ENCODE measurements at places on chromosomes 7 and 10. TPM values are rescaled to one million over a fixed set of nuclear protein-coding genes. Genes with fewer than 3 reads are reported as not detected.

DNA sequence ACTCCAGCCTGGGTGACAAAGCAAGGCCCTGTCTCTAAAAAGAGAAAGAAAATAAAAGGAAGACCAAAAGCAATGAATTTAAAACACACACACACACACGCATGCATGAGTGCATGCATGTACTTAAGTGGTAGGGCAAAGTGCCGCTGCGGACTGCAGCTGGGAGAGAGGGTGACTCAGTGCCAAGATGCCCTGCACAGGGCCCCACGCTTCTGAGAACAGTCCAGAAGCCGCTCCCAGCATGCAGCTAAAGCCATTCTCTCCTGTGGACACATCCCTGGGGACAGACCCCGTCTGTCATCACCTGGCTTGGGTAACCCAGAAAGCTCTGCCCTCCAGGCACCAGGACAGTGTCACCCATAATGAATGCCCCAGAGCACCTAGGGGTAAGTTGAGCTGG lies 61.0 kb upstream of the MYL10 start:
- no peak for DNase-seq

DNA sequence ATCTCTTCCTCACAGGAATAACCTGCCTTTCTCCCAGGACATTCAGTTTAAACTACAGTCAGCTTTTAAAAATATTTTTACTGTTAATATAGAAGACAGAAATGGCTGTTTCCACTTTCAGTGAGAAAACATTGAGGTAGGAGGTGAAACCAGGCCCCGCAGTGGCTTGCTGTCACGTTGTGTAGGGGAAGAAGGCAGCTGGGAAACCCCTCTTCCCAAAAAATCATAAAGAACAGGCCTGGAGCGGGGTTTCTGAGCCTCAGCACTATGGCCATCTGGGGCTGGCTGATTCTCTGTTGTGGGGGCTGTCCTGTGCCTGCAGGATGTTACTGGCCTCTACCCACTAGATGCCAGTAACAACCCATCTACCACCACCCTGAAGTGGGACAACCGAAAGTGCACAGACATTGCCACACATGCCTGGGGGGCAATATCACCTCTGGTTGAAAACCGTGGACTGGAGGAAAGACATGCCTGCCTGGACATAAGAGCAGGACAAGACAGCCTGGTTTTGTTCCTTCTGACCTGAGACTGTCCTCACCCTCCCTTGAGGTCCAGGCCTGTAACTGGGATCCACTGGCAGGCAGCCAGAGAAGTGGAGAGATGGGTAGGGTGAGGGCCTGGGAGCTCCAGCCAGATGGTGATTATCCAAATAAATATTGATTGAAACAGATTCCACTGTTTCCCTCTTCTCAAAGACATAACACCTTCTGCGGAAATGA lies 43.9 kb downstream of the KCNH2 start:
- no peak for DNase-seq

DNA sequence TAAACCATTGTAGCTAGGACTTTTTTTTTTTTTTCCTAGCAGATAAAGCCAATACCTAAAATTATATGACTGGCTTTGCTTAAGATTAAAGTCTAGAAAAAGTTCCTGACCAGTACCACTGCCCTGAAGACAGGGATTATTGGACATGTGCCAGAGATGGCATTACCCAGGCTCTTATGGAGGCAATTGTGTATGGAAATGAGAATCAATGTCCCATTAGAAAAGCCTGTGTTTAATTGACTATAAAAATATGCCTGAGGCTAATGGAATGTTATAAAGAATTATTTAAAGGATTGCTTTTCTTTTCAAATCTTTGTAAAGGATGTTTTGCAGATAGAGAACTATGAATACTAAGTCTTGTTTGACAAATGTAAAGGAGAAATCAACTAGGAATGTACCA lies 196.7 kb downstream of the ANK3 start:
- DNase-seq: no peak

DNA sequence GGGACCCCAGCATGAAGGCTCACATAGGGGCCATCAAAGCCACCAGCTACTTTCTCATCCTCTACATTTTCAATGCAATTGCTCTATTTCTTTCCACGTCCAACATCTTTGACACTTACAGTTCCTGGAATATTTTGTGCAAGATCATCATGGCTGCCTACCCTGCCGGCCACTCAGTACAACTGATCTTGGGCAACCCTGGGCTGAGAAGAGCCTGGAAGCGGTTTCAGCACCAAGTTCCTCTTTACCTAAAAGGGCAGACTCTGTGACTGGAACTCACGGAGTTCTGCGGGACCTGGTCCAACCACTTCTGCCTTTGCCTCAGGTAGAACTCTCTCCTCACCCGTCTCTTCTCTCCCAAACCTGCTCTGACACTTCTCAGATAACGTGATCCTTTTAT lies 945 bp downstream of the TAS2R40 start:
- no peak for DNase-seq

GRCh38 chr10:80814147-80814652 lies 276.5 kb downstream of the SH2D4B start:
- DNase-seq: no peak

DNA sequence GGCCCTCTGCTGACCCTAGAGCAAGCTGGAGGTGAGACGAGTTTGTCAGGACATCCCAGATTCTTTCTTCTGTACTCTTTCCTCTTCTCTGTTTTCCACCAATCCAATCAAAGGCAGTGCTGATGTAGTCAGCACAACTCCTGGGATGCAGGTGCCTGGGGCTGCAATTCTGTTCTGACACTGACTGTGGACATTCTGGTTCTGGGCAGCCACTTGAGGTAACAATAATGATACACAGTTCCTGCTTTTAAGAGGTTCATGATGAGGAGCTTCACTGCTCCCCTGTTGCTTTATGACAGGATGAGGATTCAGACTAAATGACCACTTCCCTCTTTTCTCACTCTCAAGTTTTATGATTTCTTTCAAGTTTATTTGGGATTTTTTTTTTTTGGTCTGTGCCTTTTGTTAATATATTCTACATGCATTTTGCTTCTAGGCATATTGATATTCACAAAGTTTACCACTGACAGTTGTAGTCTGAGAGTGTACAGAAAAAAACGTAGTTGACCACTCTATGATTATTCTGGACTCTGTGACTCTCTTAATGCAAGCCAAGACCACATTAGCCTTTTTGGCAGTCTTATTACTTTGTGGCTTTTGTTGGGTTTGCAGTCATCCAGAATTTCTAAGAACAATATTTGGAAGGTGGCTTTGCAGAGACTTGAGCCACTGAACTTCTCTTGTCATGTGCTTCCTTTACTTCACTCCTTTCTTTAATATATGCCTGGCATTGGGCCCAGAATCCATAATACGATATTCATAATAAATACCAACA lies 247.6 kb downstream of the AUTS2 start:
- DNase-seq: no peak

- DNase-seq: no peak
These were observed 2.7 kb upstream of the HOXA11 start for GRCh38 chr7:27187475-27188385.

- peak; percentile 39 for DNase-seq
These were observed 100.9 kb upstream of the YAE1 start for GRCh38 chr7:39465055-39465929.

- DNase-seq: no peak
These were observed 72.1 kb downstream of the PTPRZ1 start for GRCh38 chr7:121945066-121945465.

GRCh38 chr7:100623951-100624824 lies 11.8 kb downstream of the MOSPD3 start:
- no peak for DNase-seq

GRCh38 chr7:96931891-96932290 lies 73.5 kb upstream of the DLX6 start:
- DNase-seq: no peak

DNA sequence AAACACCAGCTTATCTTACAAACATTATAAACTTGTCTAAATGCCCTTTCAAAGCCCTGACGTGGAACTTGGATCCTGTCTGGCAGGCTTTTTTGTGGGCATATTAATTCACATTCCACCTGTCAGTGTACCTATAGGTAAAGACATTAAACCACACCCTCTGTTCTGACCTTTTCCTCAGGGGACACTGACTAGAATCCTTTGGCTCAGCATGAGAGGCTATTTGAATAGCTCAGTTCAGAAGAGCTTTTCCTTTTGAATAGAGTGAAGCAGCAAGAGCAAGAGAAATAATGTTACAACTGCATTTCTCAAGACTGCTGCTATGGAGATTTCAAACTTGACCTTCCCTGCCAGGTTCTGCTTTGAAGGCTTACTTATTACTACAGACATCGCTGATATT lies 76.9 kb downstream of the CYP51A1 start:
- no peak for DNase-seq

DNA sequence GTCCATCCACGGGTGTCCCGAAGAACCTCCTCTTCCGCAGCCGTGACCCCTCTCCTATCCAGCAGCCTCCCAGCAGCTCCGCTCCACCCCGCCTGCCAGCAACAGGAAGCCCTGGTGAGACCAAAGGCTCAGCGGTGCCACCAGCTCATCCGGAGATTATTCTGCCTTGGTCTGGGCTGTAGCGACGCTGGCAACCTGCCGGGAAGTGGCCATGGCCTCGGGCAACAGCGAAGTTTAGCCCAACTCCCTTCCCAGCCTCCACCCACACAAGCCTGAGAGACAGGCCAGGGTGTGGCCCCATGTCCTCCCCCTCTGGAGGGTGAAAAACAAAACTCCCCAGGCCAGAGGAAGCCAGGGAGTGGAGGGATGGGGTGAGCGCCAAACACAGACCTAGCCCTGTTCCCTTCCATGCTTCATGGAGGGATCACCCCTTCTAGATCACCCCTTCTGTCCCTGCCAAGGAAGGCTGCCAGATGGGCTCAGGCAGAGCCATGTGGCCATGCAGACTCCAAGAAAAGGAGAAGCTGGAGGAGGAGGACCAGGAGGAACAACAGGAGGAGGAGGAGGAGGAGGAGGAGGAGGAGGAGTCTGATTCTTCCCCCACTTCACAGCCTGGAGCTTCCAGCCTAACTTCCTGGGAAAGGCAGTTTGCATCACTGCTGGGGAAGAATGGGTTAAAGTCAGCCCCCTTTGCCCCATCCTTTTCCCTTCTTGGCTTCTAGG lies 918 bp downstream of the CALHM2 start:
- DNase-seq: no peak

GRCh38 chr10:14382022-14382421 lies 51.3 kb upstream of the FRMD4A start:
- DNase-seq: no peak

GRCh38 chr7:55052081-55052480 lies 33.3 kb downstream of the EGFR start:
- DNase-seq: no peak

DNA sequence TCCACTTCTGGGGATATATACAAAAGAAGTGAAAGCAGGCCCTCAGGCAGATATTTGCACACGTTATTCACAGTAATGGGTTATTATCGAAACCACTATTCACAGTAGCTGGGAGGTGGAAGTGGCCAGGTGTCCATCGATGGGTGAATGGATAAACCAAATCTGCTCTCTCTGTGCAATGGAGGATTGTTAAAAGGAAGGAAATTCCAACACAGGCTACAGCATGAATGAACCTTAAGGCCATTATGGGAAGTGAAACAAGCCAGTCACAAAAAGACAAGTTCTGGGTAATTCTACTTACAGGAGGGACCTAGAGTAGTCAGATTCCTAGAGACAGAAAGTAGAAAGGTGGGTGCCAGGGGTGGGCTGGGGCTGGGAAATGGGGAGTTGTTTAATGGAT lies 48.5 kb upstream of the BHLHA15 start:
- DNase-seq: no peak

DNA sequence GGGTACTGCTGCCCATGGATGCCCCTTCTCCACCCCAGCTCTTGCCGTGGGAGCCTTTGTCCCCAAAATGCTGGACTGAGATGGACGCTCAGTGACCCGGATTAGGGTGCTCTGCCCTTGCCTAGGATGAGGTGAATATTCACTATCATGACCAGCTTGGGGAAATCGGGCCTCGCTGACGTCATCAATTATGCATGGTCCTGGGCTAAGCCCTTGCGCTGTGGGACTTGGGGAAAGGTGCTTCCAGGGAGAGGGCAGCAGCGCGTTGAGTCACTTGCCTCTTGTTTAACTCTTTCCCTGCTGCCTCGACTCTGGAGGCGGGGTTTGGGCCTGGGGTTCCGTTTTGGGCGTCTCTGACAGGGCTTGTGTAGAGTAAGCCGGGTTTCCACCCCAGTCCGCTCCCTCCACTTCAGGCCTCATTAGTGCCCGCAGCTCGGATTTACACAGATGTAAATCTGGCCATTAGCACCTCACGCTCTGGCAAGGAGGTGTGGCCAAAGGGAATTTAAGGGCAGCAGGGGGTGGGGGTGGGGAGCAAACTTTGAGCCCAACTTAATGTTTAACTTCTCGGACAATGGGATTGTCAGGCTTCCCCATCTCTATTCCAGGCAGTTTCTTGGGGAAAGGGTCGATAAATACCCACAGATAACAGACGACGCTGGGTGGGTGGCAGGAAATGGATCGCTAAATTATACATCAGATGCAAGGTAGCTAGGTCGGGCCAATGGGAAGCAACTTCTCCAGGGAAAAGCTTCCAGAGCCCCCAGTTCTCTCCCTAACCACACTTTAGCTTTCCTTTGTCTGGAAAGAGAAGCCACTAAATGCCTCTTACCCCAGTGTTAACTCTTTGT lies 51.3 kb upstream of the TCF7L2 start:
- no peak for DNase-seq

- no peak for DNase-seq
These were observed 35.2 kb upstream of the GDF10 start for GRCh38 chr10:47264797-47265281.

- DNase-seq: no peak
These were observed 18.8 kb downstream of the TET1 start for GRCh38 chr10:68578974-68579373.

DNA sequence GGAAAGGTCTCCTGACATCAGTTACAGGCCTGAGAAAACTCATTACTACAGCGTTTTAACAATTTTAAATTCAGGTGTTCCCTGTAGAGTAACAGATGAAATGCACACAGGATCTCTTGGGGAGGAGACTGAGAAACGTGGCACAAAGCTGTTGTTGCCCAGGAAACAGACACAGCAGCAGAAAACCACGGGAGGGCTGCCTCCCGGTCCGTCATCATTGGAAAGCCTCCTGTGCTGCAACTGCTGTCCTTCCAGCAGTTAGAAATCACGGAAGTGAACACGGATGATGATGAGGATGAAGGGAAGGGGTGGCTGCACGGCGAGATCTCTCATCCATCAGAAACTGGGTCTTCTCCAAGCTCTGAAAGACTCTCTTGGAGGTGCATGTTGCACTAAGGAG lies 94.6 kb upstream of the RNF32 start:
- DNase-seq: no peak

Gene SH3PXD2A
- 32.1 TPM for polyA plus RNA-seq

Gene ACTL6B
- not detected for polyA plus RNA-seq

Gene GRB10
- 37.6 TPM for polyA plus RNA-seq

Gene PIP
- polyA plus RNA-seq: not detected

Gene SPDYE8
- polyA plus RNA-seq: 0.20 TPM

Gene SAP25
- 4.9 TPM for polyA plus RNA-seq

Gene PKD2L1
- polyA plus RNA-seq: not detected

Gene CYP2C8
- 1.7 TPM for polyA plus RNA-seq

Gene TMEM225B
- 3.0 TPM for polyA plus RNA-seq

Gene LFNG
- 29.3 TPM for polyA plus RNA-seq

Gene TMEM26
- polyA plus RNA-seq: 6.6 TPM

Gene CH25H
- polyA plus RNA-seq: 0.26 TPM

Gene FKBP6
- 0.40 TPM for polyA plus RNA-seq

Gene CAMK1D
- polyA plus RNA-seq: 11.1 TPM

Gene ALOX5
- polyA plus RNA-seq: 3.8 TPM

Gene TMEM196
- 0.52 TPM for polyA plus RNA-seq

Gene NUTM2E
- polyA plus RNA-seq: not detected
